NCI-H187 treated with DMSO at 0.1 percent for 48 hours (cell line): ENCODE measurements at places on chromosomes 6 and 20.

DNA sequence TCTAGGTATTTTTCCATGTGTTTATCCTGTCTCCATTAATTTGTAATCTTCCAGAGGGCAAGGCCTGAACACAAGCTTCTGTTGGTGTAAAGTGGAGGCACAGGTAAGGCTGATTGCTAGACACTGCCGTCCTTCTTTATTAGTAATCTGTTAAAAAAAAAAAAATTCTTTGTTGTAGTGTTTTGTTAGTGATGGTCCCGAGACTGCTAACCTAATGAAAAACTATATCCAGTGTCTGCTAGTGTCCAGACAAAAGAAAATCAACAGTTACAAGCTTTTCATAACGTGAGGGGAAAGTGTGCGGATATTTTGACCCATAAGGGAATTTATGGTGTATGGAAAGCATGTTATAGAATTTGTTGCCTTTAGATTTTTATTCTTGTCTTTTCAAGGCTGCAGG is 4.2 kb upstream of the HIVEP1 start:
- no peak for DNase-seq

- no peak for DNase-seq
These were observed 6.5 kb upstream of the ZSCAN9 start for GRCh38 chr6:28218312-28219248.

GRCh38 chr6:42522942-42523814 is 40.7 kb upstream of the UBR2 start:
- DNase-seq: no peak

GRCh38 chr6:142378138-142378875 is 76.5 kb downstream of the ADGRG6 start:
- peak; percentile 72 for DNase-seq

DNA sequence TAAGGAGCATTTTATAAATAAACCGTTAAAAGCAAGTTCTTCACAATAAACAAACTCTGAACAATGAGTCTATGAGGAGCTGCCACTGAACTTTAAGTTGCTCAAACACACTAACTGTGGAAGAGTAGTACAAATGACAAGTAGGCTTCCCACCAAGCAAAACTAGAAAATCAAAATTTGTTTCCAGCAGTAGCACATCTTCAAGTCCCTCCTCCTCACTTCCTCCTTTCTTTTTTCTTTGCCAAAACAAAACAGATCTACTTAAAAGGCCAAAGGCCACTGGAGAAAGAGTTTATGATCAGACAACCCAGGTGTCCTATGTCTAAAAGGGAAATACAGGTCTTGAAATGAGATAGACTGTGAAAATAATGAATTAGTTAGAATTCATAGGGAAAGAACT is 17.1 kb upstream of the FAM135A start:
- no peak for DNase-seq

DNA sequence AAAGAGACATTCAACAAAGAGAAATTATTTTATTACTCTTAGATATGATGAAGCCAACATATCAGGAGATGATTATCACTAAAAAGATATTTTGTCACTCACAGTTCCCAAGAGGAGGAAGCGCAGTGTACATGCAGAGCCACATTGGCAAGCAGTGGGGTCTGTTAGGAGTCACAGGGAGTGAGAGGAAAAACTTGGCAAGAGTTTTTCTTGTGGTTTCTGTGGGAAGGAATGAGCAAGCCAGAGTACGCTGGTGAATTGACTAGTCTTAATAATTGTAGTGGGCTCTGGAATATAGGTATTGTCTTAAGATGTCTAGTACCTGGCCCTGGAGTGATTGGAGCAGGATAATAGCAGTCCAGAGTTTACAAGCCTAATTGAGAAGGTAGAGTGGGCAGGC is 1095.2 kb downstream of the GRIK2 start:
- DNase-seq: no peak

DNA sequence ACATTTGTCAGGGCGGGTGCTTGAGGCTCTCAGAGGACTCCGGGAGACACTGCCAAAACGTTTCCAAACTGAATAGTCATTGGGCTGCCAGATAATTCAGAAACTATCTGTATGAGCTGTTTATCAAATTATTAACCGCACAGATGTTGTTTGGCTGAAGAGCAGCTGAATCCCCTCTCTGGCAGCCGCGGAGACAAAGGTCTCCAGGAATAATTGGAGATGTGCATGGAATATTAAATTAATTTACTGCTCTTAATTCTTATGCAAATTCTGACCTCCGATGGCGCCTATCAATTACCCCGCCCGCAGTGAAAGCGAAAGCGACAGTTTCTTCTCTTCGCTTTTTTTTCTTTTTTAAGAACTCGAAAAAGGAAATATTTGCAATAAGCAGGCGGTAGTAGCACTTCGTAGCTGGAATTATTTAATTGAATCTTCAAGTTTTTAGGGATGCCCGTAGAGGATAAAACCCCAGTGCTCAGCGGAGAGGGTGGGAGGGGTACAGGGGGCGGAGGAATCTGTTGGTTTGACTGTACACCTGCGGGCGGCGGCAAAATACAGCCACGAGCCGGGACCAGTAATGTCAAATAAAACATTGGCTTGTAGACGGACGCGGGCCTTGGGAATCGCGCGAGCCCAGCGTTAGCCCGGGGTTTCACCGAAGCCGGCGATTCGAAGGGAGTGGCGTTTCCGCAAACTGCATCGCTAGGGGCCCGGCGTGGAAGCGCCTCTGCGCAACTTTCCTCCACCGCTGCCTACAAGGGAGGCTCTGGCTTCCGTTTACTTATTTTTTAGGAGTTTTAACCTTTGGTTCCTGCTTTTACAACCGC is 6.2 kb downstream of the LINC00237 start:
- no peak for DNase-seq

DNA sequence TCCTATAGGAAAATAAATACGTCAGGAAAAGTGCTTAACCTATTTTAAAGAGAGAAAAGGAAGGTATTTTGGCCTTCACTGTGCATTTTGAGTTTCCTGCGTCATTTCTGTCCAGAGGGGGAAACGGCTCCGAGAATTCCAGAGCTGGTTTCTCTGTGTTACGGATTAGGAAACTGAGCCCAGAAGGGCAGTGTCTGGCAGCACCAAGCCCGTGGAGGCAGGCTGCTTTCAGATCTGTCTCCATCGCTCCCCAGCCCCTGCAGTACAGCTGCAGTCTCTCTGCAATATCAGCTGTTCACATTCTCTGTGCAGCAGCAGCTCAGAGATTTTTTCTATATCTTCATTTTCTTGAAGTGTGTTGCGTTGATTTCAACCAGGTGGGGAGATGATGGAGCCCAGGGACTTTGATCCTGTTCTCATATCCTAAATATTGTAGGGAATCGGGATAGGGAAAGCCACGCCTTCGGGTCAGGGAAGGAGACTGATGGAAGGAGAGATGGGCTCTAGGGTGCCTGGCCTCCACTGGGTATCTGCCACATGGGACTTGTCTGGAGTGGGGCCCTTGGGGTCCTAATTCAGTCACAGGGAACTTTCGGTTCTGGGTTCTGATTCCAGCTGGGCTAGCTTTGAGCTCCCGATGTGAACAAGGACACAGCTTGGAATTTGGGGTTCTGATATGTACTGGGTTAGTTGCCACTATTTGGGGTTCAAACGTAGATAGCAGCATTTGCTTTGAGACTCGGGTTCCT is 2.8 kb downstream of the ANKRD60 start:
- DNase-seq: no peak

DNA sequence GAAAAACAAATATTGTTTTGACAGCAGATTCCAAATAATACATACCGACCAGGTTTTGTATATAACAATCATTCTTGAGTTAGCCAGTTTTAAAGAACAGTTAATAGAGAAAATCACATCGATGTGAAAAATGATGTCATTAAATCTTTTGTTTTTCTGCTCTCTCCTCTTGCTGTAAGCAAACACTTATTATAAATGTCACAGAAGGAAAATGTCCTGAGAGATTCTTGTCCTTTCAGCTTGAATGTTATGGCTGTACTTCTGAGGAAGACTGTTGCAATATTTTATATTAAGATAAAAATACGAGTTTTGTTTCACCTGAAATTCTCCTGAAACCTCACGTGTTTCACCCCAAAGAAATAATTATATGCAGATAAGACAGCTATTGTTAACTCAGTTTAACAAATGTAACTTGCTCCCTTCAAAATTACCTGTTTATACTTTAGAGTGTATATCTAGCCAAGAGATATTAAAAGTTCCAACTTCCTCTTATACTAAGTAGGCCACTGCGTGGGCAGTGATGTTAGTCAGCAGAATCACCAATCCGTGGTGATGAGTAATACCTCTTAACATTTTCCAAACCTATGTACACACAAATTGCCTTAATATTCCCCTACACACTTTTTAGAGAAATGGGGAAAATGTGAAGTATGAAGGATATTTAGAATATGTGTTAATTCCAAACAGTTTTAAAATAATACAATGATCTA is 1111.4 kb upstream of the CITED2 start:
- no peak for DNase-seq

- no peak for DNase-seq
These were observed 293.0 kb downstream of the ADGB start for GRCh38 chr6:146891615-146892265.

DNA sequence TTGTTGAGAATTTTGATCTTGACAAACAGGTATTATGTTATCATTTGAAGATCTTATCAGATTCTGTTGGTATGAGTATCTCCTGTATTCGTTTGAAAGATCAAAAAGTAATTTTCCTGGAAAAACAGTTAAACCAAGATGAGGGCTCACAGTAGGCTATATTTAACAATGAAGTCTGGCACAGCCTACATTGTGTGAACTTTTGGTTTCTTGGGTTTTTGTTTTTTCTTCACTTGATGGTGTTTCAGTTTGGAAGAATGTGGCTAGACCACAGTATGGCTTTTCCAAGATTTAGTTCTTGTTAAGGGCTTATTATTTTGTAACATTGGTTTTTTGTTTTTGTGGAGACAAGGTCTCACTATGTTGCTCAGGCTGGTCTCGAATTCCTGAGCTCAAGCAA is 306.4 kb downstream of the CDKAL1 start:
- no peak for DNase-seq

DNA sequence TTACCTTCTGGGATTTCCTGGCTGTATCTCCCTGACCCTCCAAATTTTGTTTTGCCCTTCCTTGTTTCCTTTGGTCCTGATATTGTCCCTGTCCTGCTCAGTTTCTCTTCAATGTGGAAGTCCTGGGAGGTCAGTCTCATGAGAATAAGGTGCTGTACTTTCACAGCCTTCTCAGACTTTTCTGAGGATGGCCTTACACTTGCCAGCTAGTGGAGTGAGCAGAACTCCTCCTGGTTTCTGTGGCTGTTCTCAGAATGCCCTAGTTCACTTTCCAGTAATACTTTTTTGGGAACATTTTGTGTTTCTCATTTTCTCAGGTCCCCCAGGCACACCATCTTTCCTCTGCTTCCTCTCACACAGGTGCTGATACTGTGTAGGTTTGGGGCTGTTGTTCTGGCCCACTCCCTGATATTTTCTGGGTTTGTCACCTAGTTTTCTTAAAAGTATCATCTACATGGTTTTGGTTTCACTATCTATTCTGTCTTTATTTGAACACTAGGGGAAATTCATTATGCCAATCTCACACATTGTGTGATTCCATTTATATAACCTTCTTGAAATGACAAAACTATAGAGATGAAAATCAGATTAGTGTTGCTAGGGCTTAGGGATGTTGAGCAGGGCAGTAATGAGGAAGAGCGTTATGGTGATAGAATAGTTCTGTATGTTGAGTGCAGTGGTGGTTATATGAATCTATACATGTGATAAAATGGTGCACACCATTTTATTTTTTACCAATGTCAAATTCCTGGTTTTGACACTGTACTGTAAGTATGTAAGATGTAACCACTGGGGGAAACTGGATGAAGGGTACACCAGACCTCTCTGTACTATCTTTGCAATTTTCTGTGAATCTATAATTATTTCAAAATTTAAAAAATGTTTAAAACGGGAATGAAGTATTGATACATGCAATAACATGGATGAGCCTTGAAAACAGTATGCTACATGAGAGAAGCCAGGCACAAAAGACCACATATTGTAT is 27.2 kb upstream of the BRPF3 start:
- no peak for DNase-seq

GRCh38 chr6:33081098-33081824 is 5.5 kb downstream of the HLA-DPB1 start:
- DNase-seq: no peak

DNA sequence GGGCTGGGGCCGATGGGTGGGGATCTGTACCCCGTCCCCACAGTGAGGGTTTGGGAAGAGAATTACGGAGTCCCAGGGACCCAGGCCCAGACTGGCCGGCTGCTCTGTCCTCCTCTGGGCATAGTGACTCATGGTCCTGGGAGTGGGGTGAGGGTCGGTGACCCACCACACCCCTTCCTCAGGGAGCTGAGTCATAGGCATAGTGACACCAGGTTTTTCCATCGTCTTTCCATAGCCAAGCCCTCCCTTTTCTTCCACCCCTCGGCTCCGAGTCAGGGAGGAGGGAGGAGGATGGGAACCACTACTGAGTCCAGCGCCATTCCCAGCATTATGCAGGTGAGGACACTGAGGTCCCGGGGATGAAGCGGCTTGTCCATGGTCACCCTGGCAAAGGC is 8.9 kb downstream of the CYP21A2 start:
- DNase-seq: no peak

GRCh38 chr6:24387818-24388217 is 14.9 kb upstream of the MRS2 start:
- DNase-seq: no peak

- DNase-seq: no peak
These were observed 129.7 kb downstream of the SLC22A3 start for GRCh38 chr6:160477901-160478300.

DNA sequence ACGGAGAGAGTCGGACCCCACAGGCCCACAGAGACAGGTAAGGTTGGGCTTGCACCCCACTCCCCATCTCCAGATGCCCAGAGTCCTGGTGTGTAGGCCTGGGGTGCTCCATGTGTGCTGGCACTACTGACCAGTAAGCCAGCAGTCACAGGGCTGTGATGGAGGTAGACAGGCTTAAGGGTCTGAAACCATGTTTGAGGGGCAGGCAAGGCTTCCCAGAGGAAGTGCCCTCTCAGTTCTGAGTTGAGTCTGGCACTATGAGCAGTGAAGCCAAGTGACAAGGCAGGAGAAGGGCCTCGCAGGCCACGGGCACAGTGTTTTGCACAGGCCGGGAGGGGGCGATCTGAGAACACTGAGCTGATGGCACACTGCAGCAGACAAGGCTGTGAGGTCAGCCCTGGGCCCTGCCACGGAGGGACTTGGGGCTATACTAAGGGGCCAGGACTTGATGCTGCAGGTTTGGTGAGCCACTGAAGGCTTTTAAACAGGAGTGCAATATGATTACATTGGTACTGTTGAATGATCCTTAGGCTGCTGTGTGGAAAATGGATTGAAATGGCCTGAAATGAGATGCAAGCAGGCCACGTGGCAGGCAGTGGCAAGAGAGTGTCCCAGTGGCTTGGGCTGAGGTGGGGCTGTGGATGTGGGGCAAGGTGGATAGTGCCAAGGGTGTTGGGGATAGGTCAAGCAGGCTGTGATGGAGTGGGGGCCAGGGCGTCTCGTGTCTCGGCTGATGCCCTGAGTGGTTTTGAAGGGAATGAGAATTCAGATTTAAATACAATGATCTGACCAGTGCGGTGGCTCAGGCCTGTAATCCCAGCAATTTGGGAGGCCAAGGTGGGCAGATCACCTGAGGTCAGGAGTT is 20.3 kb downstream of the TTBK1 start:
- no peak for DNase-seq

GRCh38 chr6:168390749-168391420 is 50.1 kb upstream of the SMOC2 start:
- DNase-seq: no peak
